Aorta (tissue), 5 donors: ENCODE measurements at places on chromosomes 12 and 14. TPM values are rescaled to one million over a fixed set of nuclear protein-coding genes. Genes with fewer than 3 reads are reported as not detected.
A peak's percentile ranks its signal among the peaks of the same experiment; 100 is the strongest.

Gene KLRD1
- 6.5 TPM for total RNA-seq

Gene SYT1
- total RNA-seq = 1.8 TPM

GRCh38 chr12:101824831-101825230 is 5.9 kb downstream of the GNPTAB start:
- DNase-seq = no peak

DNA sequence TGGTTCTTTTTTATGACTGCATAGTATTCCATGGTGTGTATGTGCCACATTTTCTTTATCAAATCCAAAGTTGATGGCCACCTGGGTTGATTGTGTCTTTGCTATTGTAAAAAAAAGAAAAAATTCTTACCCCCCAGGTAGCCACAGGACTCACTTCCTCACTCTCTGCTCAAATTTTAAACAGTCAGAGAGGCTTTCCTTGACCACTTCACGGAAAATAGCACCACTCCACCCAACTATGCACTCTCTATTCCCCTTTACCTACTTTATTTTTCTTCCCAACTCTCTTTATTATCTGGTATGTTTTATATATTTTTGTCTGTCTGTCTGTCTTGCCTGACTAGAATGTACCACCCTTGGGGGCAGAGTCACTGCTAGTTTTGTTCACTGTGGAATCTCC is 205.3 kb downstream of the BTG1 start:
- DNase-seq = no peak

DNA sequence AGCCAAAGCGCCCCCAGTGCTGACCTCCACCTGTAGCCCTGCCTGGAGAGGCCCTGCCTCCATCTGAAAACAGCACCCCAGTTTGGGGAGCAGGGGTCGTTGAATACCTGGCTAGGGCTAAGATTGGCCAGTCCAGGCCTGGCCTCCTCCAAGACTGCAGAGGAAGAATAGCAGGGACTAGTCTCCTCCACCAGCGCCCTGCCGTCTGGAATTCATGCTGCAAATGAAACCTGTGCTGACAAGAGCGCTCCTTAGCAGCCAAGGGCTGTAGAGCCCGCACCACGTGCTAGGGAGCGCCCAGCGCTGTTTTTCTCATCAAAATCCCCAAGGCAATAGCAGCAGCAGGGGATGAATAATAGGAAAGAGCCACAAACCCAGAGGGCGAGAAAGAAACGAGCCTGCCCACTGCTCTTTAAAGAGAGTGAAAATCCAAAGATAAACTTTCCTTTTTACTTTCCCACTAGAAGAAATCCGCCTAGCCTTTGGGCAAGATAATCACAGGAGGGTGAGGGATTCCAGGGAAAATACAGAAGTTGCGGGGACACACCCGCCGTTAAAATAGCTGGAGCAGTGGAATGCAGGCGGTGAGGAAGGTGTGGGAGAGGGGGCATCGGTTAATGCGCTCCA is 3.3 kb downstream of the COL2A1 start:
- no peak for DNase-seq

GRCh38 chr14:63701606-63702299 is 26.1 kb downstream of the SGPP1 start:
- no peak for DNase-seq

DNA sequence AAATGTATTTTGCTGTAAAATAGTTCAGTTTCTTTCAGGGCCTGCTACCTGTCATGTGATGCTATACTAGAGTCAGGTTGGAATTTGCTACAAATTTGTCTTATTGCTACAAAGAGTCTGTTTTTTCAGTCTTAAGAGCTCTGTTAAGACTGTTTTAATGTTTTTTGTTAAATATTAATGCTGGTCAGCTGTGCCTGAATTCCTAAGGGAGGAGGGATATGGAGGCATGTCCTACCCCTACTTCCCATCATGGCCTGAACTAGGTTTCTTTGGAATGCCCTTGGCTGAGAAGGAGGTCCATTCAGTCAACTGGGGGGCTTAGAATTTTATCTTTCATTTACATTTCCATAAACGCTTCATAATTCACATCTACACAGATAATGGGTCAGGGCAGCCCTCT is 30.0 kb downstream of the IQSEC3 start:
- DNase-seq = no peak

Gene AMDHD1
- total RNA-seq = 0.75 TPM

DNA sequence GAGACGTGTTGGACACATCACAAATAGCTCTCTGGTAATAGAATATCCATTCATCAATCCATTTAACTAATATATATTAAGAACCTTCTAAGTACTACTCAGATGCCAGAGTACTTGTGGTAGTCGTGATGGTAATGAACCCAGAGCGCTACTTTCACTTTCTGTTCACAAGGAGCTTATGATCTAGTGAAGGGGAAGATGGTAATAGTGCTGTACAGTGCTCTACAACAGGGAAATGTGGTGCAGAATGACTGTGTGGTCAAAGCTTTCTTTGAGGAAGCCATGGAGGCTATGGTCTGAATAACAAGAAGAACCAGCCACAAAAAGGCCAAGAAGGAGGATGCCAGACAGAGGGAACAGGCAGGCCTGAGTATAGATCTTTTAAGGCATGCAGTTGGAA is 212.0 kb downstream of the PTPRO start:
- no peak for DNase-seq

DNA sequence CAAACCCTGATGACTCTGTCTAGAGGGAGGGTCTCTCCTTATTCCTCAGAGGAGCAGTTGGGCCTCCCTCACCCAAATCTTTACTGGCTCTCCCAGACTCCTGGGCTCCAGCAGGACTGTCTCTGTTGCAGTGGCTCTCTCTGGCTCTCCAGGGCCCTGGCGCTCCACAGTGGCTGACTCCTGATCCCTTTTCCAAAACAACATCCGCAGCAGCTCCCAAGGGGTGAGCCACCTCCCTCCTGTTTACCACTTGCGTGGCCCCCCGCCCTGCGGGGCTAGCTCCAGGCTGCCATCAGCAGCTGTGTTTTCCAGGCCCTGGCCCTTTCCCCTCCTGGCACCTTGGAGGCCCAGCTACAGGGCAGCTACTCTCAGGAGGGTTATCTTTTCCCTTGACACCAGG is 123.5 kb downstream of the CALM1 start:
- no peak for DNase-seq

DNA sequence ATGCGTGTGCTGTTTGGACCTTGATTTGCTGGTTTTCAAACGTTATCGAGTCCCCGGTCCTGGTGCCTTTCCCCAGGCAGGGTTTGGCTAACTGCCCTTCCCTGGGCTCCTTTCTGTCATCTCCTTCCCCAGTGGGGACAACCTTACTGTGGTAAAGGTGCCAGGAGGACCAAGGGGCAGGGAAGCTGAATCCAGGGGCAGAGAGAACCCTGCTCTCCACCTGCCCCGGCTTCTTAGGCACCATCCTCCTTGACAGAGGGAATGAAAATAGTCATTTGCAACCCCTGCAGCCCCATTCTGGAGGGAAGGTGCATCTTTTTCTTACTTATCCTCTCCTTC is 5.0 kb downstream of the CEBPE start:
- DNase-seq = peak; percentile 21

DNA sequence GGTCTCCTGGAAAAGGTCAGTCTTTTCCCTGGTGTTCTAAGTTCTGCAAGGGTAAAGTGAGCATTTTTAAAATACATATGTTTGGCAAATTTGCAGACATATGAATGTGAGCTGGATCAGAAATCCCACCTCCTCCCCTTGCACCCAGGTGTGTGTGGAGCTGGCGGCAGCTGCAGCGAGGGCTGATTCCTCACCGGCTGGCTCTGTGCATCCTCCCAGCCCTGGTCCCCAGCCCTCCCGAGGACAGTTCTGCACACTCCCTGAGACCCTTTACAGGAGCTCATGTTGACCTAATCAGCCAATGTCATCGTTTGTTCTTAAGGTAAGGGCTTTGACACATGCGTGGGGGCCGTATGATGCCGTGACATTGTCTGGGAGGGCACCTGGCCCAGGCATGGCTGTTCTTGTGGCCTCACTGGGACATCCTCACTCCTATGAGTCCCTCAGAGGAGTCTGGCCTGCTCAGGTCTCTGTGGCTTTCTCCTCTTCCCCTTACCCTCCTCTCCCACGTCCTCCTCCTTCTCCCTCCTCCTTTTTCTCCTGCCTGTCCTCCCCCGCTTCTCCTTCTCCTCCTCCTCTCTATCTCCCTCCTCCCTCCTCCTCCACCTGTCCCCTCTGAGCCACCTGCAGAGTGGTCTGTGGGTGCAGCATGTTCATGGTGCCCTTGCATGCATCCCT is 289.2 kb upstream of the SFSWAP start:
- peak; percentile 26 for DNase-seq

- no peak for DNase-seq
Observed at GRCh38 chr12:31650918-31651317, 8.6 kb upstream of the ETFBKMT start.

GRCh38 chr12:83018088-83018487 is 331.4 kb downstream of the TMTC2 start:
- no peak for DNase-seq

Gene GPR137C
- 1.7 TPM for total RNA-seq

GRCh38 chr14:99736603-99737371 is 52.7 kb downstream of the CYP46A1 start:
- peak; percentile 77 for DNase-seq

- DNase-seq = no peak
Observed at GRCh38 chr14:104227806-104228205, 89.4 kb downstream of the KIF26A start.

GRCh38 chr12:26278266-26278665 is 82.9 kb downstream of the SSPN start:
- DNase-seq = no peak

Gene IPO4
- 29.3 TPM for total RNA-seq

- DNase-seq = no peak
Observed at GRCh38 chr12:58961906-58962305, 41.6 kb upstream of the LRIG3 start.

- no peak for DNase-seq
Observed at GRCh38 chr12:39386335-39386734, 56.6 kb downstream of the KIF21A start.

GRCh38 chr12:109995686-109996482 is at the start of gene GIT2:
Gene GIT2 (minus strand): TSS chr12:109996368. CDS start chr12:109996224, 144 bp downstream.
- peak; percentile 97 for DNase-seq

Gene PPP4R4
- 0.10 TPM for total RNA-seq

DNA sequence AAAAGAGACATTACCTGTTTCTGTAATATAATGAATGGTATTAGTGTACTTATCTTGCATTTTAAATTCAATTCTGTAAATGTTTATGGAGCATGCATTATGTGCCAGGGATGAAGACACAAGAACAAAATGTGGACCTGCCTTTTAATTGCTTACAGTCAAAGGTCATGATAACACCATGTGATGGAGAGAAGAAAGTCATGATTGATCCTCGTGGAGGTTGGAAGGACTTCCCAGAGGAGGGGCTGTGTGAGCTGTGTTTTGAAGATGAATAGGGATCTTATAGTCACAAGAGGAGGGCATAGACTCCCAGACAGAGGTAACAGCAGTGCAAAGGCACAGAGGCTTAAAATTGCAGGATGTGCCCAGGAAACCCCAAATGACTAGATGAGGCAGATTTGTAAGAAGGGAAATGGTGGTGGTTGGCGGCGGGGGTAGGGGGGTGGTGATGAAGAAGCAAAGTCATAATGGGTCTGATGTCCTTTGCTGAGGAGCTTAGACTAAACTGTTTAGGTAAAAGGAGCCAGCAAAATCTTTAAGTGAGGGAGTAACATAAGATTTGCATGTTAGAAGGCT is 151.5 kb downstream of the PRKCH start:
- no peak for DNase-seq

- DNase-seq = no peak
Observed at GRCh38 chr14:81394739-81395138, 5.4 kb downstream of the STON2 start.

GRCh38 chr12:106841510-106842302 is 67.2 kb downstream of the RIC8B start:
- DNase-seq = no peak

DNA sequence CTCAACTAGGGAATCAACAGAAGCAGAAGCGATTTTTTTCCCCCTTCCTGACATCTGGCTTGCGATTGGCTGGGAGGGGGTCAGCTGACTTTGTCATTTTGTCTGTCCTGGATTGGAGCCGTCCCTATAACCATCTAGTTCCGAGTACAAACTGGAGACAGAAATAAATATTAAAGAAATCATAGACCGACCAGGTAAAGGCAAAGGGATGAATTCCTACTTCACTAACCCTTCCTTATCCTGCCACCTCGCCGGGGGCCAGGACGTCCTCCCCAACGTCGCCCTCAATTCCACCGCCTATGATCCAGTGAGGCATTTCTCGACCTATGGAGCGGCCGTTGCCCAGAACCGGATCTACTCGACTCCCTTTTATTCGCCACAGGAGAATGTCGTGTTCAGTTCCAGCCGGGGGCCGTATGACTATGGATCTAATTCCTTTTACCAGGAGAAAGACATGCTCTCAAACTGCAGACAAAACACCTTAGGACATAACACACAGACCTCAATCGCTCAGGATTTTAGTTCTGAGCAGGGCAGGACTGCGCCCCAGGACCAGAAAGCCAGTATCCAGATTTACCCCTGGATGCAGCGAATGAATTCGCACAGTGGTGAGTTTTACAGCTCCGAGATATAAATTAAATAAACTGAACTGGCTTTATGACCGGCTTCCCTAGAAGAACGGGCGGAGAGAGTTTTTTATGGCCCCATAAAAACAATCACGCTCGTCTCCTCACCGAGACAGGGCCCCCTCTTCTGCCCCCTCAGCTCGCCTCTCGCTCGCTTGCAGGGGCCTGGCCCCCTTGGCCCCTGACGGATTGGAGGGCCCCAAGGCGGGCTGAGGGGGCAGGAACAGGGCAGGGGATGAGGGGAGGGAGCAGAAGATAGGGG is at the start of gene HOXC6:
TSS of gene HOXC6 (plus strand) at position 127 of the 888 bp plus-strand sequence. CDS start at position 209, 82 bp downstream.
- DNase-seq = no peak

Gene CD69
- total RNA-seq = 4.4 TPM

DNA sequence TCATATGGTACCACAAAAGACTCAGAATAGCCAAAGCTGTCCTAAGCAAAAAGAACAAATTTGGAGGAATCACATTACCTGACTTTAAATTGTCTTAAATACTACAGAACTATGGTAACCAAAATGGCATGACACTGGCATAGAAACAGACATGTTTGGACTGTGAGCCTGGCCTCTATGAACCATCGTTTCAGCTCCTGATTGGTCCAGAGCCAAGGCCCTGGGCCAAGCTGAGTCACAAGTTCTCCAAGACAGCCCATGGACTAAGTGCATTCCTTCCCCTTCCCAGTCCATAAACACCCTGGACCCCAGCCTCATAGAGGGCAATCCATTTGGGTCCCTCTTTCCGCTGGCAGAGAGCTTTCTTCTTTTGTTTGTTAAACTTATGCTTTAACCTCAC is 12.1 kb upstream of the PRR4 start:
- DNase-seq = no peak

DNA sequence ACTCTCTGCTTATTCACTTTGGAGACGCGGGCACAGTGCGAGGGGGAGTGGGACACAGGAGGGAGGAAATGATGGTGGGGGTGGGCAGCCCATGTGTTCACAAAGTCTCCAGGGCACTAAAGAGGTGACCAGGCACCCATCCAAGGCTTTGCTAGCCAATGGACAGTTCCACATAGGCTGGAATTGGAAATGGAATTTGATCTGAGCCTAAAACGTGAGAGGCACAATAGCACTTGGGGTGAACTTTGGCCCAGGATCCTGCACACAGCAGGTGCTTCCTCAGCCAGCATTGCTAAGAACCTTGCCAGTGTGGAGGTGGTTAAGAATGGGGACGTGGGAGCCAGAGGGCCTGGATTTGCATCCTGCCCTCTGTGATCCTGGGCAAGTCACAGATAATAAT is 193.8 kb downstream of the CHST11 start:
- no peak for DNase-seq
